ENCODE measurements at places on chromosomes 7 and 10.

- DNase-seq: no peak
Measured at GRCh38 chr10:63467841-63468240, 2.1 kb upstream of the JMJD1C start.

DNA sequence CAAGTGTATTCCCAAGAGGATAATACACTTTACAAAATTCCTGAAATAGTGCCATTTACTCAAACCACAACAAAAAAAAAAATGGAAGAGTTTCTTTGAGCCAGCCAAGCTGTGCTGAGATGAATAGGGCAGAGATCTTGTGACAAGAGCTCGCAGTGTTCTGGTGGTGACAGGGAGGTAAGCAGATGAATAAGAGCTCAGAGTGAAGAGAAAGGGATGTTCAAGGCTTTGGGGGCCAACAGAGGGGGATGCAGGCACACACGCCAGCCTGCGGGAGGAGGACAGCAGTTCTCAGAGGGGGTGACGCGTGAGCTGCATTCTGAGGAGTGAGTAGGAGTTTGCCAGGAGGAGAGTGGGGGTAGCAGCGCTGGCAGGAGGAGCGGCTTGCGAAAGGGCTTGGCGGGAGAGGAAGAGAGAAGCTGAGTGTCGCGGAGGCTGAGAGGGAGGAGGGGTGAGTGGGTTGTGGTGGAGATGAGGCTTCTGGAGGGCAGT lies 194.4 kb upstream of the IMMP2L start:
- DNase-seq: no peak

- DNase-seq: no peak
Measured at GRCh38 chr10:68870545-68871104, 30.5 kb upstream of the DDX50 start.

- DNase-seq: no peak
Measured at GRCh38 chr10:14362104-14362503, 31.4 kb upstream of the FRMD4A start.

Data from T-helper 2 cell (primary cell).